ENCODE measurements at places on chromosomes 6 and 20. TPM values are rescaled to one million over a fixed set of nuclear protein-coding genes. Genes with fewer than 3 reads are reported as not detected.

- DNase-seq = no peak
Observed at GRCh38 chr6:43492673-43493072, 15.3 kb downstream of the TJAP1 start.

GRCh38 chr20:13337090-13337784 lies 116.2 kb downstream of the ISM1 start:
- DNase-seq = no peak

DNA sequence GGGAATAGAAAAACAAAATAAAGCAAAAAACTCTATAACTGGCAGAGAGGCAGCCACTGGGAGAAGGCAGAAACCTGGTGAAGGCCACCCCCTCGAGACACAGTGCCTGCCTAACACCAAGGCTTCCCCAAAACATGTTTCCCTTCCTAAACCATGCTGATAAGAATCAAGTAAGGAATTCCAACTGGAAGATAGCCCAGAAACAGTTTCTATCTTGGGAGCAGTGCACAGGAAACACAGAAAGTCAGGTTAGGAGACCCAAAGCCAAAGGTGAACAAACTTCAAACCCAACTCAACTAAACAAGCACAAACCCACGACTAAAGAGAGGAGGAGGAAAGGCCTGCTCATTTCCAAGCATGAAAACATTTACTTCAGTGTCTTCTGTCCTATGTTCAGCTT lies 433.7 kb upstream of the RGS17 start:
- no peak for DNase-seq

DNA sequence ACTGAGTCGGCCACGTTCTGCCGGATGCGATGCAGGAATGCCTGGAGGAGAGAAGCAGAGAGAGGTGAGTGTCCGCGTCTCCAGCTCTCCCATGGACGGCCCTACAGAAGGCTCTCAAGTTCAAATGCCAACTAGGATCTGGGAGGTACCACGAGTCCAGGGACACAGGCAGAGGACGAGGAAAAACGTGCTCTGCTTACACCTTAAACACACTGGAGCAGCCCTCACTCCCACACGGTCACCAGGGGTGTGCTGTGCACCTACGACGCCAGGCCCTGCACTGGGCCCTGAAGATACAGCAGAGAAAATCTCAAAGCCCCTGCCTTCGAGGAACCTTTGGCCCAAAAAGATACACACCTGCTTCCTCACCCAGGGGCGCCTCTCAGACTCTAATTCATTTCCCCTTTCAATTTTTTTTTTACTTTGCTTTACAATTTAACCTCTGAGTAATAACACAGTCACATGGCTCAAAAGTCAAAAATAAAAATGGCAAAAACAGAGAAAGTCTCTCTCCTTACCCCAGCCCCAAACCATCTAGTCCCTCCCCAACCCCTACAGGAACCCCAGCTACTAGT lies 79.9 kb downstream of the PREX1 start:
- no peak for DNase-seq

The TTK gene
- polyA plus RNA-seq = 20.7 TPM

Measured in renal pelvis (tissue), 12 donors.